ENCODE measurements at places on chromosomes 2 and 18.

- DNase-seq: peak; percentile 6
Observed at GRCh38 chr2:69911985-69912563, 2.8 kb upstream of the MXD1 start.

DNA sequence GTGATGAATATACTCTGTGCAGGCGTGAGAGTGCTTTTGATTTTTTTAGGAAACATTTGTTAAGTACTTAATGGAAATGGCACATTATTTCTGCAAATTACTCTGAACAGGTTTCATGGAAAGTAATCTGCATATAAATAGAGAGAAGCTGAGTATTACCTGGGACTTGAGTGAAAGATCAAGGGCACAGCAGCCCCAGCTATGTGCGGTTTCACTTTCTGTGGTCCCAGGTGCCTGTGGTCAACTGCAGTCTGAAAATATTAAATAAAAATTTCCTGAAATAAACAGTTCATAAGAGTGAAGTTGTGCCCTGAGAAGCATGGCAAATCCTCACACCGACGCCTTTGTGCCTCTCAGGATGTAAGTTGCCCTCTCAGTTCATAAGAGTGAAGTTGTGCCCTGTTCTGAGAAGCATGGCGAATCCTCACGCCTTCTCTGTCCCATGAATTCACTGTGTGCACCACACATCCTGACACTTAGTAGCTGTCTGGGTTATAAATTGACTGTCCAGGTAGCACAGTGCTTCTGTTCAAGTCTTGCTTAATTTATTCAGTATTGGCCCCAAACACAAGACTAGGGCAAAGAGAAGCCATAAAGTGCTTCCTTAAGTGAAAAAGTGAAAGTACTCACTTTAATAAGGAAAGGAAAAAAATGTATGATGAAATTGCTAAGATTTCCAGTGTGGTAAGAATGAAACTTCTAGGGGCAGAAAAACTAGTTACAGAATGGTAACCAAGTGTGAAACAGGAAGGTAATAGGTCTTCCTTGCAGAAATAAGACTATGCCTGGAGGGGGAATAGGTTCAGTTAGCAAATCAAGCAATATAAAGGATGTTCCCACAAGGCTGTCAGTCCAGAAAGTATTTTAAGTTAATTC is 4.3 kb upstream of the SNTG2 start:
- no peak for DNase-seq

- no peak for DNase-seq
Observed at GRCh38 chr18:76169733-76170132, 325.3 kb downstream of the ZNF516 start.

GRCh38 chr18:62464266-62464665 is 58.6 kb upstream of the ZCCHC2 start:
- DNase-seq: no peak
